Stimulated activated CD4-positive, alpha-beta T cell treated with anti-CD3 and anti-CD28 coated beads, Interleukin-1b, Interleukin-23, amount 100 ng/mL, for 1 hour (primary cell): ENCODE measurements at places on chromosomes 7 and 10.

- no peak for DNase-seq
Observed at GRCh38 chr10:22593636-22594198, 120.7 kb downstream of the PIP4K2A start.

- DNase-seq = no peak
Observed at GRCh38 chr10:22598478-22598877, 115.9 kb downstream of the PIP4K2A start.

DNA sequence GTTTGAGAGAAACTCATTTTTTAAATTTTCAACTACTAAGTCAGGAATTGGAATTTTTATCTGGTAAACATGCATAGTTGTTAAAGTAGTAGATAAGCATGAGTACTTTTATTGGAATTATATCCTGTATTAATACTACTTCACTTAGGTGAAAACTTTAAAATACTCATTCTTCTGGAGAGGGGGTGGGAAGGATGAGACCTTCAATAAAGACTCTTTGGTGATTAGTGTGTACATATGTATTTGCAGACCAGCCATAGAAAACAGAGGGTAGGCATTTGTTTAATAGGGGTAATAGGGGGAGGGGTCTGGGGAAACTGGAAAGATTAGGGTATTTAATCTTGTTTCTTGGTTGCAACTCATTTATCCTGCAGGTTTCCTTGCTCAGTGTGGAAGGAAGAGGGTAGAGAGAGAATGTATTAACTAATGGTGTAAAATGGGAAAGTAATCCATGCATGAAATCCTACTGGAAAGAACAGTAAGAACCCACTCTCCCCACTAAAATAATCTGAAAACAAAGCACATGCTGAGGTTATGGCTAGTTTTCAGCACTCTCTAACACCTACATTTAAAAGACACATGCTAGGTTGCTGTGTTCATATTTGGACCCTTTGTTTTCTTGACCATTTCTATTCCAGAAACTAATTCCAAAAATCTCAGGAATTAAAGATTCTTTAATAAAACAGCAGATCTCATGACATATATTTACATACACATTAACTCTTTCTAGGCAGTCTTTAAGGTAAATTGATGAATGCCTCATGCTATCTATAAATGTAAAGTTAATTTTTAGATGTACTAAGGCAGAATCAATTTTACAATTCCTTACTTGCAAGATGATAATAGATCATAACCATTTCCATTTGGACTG is 6.2 kb upstream of the IGF2BP3 start:
- DNase-seq = no peak

DNA sequence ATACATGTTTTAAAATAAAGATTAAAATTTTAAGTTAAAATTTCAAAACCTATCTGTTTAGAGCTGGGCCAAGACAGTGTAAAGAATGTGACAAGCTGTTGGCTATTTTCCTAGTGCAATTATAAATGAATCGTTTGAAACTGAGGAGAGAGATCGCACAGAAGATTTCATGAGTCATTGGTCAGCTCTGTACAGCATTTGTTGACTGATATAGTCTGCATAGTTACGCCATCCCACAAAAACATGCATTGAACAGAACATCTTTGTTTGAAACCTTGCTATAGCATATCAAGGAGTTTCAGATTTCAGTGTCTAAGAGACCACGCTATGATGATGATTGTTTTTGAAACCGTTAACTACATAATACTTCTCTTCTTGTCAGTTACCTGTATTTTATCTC is 1.3 kb upstream of the C10orf67 start:
- no peak for DNase-seq

DNA sequence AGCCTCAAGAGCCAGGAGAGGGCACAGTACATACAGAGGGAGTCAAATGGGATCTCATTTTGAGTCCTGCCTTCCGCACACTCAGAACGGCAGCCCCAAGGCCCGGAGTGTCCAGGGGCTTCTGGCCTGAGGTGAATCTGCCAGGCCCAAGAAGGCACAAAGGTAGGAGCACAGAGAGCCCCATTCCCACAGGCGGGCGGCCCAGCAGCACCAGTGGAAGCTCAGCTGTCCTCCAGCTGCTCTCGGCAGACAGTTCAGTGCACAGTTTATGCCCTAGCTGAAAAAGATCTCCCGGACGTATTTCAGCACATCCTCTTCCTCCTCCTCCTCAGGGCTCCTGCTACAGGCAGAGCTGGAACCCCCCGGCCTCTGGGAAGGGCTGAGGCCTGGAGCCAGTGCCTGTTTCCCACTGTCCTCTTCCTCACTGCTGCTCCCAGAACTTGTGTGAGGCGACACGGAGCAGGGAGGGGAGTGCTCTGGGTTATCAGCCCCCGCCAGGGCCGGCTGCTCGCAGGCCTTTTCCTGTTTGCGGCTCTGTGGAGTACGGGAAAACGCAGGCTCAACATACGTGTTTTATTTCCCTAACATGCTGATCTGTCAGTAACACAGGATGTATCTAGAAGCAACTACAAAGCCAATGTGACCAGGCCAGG is 4.0 kb downstream of the CYREN start:
- no peak for DNase-seq

- no peak for DNase-seq
Observed at GRCh38 chr7:127256041-127256725, 3.4 kb upstream of the GRM8 start.

- no peak for DNase-seq
Observed at GRCh38 chr7:48786951-48787350, 137.4 kb upstream of the CDC14C start.

DNA sequence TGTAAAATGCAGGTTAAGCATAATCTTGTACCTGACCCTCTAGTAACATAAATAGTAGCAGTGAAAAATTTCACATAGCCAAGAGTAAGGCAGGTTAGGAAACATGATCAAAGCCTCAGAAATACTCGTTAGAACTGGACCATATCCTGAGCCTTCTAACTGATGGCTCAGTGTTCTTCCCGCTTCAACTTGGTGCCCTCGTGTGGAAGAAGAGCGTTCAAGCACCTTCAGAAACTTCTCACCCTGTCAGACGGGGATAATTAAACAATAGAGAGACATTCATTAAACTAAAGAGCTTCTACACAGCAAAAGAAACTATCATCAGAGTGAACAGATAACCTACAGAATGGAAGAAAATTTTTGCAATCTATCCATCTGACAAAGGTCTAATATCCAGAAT is 124.5 kb downstream of the MYOF start:
- no peak for DNase-seq

GRCh38 chr7:115572111-115572510 is 458.5 kb downstream of the TFEC start:
- no peak for DNase-seq

DNA sequence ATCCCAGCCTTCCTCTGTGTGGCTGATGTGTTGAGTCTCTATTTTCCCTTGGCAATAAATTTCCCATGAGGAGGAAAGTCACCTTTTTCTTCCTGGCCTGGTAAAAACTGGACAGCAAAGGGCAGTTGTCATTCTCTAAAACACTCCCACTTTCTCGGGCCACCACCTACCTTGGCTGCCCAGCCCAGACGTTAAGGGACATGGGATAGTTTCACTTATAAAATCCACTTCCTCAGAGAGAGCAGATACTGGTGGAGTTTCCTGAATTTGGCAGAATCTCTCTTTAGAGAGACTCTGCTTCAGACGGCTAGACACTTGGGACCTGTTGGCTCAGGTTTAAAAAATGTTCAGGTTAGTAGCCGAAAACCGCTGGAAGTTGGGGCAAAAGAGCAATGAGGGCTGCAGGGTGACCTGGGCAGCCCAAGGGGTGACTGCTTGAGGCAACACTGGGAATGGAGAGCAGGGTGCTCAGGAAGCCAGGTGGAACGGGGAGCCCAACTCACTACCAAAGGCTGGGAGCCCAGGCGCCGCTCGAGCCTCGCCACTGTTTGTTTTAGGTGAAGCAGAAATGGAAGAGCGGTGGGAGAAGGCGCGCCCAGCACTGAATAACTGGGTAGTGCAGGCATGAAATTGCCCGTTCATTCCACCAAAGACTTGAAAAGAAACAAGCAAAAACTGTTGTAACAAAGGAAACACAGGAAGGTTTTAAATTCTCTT is 186.1 kb downstream of the TRIL start:
- no peak for DNase-seq

DNA sequence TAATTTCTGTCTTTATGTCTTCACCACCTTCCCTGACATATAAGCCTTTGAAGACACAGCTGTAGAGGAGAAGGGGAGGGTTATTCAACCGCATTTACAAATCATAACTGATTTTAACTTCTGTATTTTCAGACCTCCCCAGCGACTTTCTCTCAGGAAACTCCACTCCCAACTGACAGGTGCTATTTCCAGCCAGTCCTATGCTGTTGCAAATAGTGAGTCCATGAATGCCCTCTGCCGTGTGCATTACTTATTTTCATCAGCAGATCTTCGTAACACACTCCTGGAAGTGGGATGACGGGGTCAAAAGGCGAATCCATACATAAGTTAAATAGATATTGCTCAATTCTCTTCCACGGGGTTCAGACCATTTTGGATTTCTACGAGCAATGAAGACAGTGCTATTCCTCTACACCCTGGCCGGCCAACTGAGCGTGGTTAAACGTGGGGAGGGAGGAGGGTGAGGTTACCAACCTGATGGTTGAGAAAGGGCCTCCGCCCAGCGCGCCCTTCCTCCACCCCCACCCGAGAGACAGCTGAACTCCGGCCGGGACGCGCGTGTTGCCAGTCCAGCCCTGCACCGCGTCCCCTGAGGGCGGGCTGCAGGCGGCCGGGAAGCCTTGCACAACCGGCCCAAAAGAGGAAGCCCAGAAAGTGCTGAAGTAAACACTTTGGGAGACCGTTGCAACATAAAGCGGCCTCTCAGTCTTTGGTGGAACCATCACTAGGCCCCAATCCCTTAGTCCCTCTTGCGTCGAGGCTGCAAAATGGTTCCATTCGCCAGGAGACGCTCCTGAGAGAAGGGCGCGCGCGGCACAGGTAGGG is at the start of gene APBB1IP:
APBB1IP (plus strand) TSS at position 705 of the 825 bp plus-strand sequence. CDS start 53,986 bp downstream, outside the sequence.
- peak; percentile 11 for DNase-seq

GRCh38 chr10:33258967-33259366 is 75.5 kb downstream of the NRP1 start:
- DNase-seq = no peak

- DNase-seq = no peak
Observed at GRCh38 chr7:151310578-151310977, 31.0 kb upstream of the NUB1 start.

- no peak for DNase-seq
Observed at GRCh38 chr10:34670081-34670480, 145.0 kb downstream of the PARD3 start.

DNA sequence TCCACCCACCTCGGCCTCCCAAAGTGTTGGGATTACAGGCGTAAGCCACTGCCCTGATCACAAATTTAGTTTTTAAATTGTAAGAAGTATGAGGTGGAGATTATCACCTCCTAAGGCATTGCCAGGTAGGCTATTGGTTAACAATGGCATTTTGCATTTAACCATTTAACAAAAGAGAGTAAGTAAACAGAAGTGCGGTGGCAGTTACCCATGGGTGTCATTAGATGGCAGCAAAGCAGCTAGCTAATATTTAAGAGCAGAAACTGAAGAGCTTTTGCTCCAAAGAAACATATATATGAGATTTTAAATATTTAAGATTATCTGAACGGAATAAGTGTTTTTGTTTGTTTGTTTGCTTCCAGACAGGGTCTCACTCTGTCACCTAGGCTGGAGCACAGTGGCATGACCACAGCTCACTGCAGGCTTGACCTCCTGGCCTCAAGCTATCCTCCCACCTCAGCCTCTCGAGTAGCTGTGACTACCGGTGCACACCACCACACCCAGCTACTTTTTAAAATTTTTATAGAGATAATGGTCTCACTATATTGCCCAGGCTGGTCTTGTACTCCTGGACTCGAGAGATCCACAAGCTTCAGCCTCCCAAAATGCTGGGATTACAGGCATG is 325.5 kb upstream of the C7orf33 start:
- DNase-seq = no peak

DNA sequence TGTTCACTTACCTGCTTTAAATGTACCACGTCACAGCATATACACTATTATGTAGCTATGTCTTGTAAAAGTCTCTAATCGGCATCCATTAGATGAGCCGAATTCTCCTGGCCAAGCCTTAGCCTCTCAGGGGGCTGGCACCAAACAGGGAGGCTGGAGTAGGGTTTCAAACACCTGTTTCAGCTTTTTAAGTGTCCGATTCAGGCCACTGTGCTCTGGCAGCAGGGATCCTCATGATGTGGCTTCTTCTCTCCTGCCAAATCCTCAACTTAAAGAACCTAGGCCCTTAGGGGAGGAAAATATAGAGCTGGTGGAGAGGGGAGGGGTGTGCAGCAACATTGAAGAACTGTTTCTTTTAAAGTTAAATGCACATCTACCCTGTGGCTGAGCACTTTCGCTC is 68.5 kb upstream of the NFKB2 start:
- no peak for DNase-seq

DNA sequence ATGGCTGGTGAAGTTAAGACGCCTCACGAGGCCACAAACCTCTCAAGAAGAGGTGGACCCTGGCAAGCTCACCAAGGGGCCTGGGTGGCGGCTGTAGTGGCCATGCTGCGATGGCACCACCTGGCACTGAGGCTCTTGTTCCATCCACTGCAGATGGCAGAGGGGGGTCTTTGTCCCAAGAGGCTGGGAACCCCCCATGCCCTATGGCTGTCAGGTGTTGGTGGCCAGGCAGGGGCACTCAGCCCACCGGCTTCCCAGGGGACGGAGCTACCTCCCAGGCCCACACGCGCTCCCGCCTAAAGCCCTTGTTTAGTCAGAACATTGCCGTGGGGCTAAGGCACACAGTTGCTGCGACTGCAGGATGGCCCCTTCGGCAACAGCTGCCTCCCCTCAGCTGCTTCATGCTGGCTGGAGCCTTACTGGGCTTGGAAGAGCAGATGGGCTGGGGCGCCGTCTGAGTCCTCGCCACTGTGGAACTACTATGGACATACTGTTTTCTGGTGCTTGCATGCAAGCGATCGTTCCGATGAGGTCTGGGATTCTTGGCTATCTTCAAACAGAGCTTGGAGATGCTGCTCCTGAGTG is 46.8 kb downstream of the DPYSL4 start:
- DNase-seq = no peak

- no peak for DNase-seq
Observed at GRCh38 chr7:44639671-44640321, 33.4 kb downstream of the OGDH start.

DNA sequence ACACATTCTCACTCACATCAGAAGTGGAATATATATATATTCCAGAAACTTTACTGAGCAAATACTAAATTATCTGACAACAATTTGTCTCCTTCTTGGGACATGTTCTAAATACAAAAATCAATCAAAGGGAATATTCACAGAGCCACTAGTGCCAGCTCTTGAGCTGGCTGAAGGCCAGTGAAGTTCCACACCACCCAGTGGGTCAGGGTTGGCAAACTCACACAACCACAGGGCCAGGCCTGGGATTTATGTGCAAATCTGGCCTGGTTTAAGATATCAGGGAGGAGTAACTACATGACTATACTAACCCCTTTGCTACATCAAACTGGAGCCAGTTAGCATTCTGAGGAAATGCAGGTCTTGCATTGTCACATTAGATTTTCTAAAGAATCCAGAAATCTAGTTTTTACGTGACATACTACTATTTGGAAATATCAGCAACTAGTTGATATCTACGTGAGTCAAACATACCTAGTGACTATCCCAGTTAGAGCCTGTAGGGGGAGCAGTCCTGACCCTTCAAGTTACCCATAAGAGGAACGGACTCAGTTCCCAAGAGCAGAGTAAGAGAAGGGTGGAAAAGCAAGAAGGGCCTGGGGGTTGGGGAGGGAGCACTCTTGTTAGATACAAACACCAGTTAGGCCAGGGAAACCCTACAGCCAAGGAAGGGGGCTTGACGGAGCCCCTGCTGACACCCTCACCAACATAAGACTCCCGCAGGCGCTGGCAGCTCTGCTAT is 600.4 kb downstream of the KCNMA1 start:
- no peak for DNase-seq

GRCh38 chr10:72611783-72612182 is 14.1 kb downstream of the MICU1 start:
- no peak for DNase-seq
